ENCODE measurements at places on chromosomes 6 and 20.

GRCh38 chr6:157139054-157139708 is 184.1 kb downstream of the TMEM242 start:
- no peak for DNase-seq

DNA sequence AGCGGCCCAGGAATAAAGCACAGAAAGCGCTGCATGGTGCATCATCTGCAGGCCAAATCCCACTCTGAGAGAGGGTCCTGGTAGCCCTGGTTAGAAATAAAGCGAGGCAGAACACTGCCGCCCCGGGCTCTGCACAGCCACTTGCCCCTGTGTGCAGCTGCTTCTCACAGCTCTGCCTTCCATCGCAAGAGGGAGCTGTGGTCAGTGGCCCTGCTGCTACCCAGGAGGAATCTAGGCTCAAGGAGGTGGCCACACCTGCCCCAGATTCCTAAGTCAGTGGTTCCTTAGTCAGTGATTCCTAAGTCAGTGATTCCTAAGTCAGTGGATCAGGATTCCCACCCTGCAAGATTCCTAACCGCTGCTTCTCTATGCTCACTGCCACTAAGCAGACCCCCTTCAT is 8.8 kb downstream of the CDH4 start:
- DNase-seq: no peak

- no peak for DNase-seq
Observed at GRCh38 chr6:153028286-153028685, 25.8 kb upstream of the MTRF1L start.

DNA sequence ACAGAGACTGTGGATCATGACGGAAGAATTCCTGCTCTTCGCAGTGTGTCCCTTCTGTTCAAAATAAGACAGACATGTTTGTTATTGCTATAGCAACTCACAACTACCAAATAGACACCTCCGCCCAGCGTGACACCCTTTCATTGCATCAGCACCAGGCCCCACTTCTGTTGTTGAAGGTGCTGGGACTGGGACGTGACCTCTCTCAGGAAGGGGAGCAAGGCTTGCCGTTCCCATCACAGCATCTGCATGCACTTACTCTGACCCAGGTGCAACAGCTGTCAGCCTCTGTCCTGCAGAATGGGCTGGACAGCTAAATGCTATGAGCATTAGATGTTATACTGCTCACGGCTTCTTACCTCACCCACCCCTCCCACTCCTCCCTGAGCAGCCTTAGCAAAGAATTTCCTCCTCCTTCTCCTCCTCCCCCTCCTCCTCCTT is 94.1 kb downstream of the DACT2 start:
- no peak for DNase-seq

- DNase-seq: peak; percentile 5
Observed at GRCh38 chr6:121055572-121056163, 278.6 kb downstream of the TBC1D32 start.

- DNase-seq: no peak
Observed at GRCh38 chr6:104418839-104419238, 440.9 kb downstream of the HACE1 start.

GRCh38 chr6:147005499-147005898 is 198.7 kb upstream of the STXBP5 start:
- no peak for DNase-seq

DNA sequence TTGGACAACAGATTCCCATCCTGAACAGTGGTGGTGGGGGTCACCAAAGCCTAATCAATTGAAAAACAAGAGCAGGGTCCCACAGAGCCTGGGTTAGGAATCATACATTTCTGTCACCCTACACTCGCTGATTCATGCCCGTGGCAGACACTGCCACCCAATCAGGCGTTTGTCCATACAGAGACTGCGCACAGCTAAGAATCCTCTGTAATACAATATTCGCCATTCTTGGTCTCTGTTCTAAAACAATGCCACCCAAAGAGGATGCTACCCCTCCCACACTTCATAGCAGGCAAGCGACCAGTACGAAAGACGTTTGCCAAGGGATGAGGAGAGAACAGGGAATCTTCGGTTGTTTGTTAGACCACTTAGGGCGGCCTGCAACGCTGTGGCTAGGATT is 28.1 kb upstream of the SLC22A23 start:
- DNase-seq: no peak

DNA sequence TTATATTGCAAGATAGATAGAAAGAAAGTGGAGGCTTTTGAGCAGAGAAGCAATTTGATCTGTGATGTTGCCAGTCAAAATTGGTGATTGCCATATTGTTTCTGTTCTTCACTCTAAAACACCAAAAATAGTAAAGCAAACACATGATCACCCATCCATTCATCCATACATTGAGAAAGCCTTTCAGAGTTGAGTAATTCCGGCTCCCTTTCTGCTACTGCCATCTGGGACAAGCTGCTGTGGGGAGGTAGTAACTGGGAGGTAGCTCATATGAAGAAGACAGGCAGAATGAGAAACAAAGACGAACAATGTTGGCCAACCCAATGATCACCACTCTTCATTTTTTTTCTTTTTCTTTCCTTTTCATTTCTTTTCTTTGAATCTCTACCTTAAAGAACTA is 51.1 kb upstream of the HBS1L start:
- no peak for DNase-seq

DNA sequence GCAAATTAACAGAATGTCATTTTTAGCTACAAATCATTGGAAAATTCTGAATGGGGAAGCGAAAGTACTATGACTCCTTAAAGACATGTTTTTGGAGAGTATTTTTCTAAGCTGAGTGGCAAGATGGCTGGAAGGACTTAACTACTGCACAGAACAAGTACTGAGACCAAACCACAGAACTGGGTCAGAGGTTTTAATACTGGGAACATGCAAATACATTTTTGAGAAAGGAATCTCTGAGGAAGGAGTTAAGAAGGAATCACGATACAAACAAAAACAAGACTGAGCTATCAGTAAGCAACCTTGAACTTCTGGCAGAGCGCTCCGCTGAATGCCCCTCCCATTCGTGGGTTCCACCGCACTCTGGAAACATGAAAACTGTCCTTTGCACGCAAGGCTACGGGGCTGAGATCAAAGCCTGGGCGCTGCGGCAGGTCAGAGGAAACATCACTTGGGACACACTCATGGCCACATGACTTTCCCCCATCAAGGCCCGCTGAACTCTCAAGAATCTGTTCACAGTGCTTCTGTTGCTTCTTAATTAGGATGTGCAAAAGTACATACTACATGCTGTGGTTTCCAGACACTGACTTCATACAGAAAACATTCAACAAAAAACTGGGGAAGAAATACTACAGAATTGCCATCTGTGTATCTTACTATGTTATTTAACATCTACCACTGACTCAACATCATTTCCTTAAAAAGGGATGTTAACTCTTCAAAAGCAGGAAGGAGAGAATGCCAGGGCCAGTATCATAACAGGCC is 27.8 kb downstream of the SLC23A2 start:
- peak; percentile 50 for DNase-seq

- peak; percentile 34 for DNase-seq
Observed at GRCh38 chr6:97189767-97190166, 93.2 kb downstream of the MMS22L start.

GRCh38 chr20:61964675-61965605 is 100.7 kb downstream of the TAF4 start:
- DNase-seq: no peak

GRCh38 chr20:37976887-37977286 is 56.4 kb downstream of the TTI1 start:
- DNase-seq: no peak

DNA sequence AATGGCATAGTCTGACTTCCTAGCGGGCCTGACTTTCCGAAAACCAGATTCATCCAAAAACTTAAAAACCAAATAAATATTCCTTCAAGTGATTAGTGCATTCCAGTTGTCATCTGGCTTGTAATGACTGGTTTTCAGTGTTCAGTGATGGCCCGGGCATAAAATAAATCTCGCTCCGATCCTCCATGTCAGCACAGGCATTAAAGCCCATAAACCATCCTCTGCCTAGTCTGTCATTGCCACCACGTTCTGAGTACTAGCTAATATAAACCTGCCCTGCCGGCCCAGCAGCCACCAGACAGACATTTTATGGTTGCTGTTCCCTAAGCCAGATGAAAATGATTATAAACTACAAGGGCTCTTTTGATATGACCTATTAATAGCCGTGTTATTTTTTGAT is 232.3 kb upstream of the GMDS start:
- DNase-seq: no peak

- peak; percentile 91 for DNase-seq
Observed at GRCh38 chr6:30719791-30720737, at the start of gene TUBB. Gene TUBB (plus strand): TSS chr6:30720352. CDS start chr6:30720507, 155 bp downstream.

- no peak for DNase-seq
Observed at GRCh38 chr6:46626228-46626909, 26.2 kb downstream of the CYP39A1 start.

GRCh38 chr20:731891-732560 is 36.3 kb downstream of the SLC52A3 start:
- no peak for DNase-seq

GRCh38 chr6:108598305-108598863 is 37.7 kb downstream of the FOXO3 start:
- DNase-seq: no peak

GRCh38 chr6:130778946-130779657 is 48.1 kb upstream of the SMLR1 start:
- DNase-seq: peak; percentile 51

DNA sequence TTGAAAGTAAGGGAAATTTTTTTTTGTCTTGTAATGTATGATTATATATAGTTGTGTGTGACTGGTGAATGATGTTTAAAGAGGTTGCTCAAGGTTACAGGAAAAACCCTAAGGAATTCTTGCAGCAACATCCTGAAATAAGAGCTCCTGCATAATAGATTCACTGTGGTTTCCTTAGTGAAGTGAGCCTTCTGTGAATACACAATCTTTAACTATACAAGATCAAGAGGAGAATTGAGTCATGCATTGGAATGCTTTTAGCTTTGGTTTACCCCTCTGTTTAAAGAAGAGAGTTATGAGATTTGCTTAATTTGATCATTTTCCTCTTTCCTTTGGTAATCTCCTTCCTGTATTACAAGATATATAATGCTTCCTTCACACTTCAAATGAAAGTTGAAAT is 141.6 kb upstream of the EYA4 start:
- DNase-seq: peak; percentile 87

GRCh38 chr6:116327803-116328527 is 42.8 kb upstream of the DSE start:
- DNase-seq: no peak

- DNase-seq: peak; percentile 51
Observed at GRCh38 chr20:63628246-63628975, 1.5 kb upstream of the GMEB2 start.

DNA sequence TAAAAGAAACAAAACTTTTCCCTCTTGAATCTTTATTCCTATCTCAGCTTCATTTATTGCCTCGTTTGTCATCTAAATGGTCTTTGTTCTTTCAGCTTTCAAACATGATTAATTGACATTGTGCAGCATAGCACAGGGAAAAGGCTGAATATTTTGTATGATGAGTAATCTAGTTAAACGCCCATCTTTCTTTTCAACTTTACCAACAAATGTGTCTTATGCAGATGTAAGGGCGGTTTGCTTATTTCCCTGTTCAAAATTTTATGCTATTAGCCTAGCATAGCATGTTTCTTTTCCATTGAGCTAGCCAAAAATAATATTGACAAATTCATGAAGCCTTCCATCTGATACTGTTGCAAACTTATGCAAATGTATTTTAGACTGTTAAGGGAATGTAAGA is 176.4 kb upstream of the AKAP12 start:
- DNase-seq: no peak
